ENCODE measurements at places on chromosomes 1 and 21.

- no peak for DNase-seq
Measured at GRCh38 chr1:40844887-40845878, 17.0 kb downstream of the CITED4 start.

DNA sequence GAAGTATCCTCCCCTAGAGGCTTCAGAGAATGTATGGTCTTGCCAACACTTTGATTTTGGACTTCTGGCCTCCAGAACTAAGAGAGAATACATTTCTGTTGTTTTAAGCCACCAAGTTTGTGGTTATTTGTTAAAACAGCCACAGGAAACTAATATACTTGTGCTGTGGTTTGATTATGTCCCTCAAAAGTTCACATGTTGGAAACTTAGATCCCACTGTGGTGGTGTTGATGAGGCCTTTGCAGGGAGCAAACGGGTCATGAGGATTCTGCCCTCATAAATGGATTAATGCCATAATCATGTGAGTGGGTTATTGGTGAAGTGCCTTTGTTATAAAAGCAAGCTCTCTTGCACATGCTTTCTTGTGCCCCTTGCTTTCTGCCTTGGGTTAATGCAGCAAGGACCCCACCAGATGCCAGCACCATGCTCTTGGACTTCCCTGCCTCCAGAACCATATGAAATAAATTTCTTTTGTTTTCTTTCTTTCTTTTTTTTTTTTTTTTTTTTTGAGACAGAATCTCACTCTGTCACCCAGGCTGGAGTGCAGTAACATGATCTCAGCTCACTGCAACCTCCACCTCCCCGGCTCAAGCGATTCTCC, 157.3 kb downstream of the CLIC6 start:
- no peak for DNase-seq

- no peak for DNase-seq
Measured at GRCh38 chr1:52867087-52867863, 24.7 kb downstream of the ZYG11A start.

DNA sequence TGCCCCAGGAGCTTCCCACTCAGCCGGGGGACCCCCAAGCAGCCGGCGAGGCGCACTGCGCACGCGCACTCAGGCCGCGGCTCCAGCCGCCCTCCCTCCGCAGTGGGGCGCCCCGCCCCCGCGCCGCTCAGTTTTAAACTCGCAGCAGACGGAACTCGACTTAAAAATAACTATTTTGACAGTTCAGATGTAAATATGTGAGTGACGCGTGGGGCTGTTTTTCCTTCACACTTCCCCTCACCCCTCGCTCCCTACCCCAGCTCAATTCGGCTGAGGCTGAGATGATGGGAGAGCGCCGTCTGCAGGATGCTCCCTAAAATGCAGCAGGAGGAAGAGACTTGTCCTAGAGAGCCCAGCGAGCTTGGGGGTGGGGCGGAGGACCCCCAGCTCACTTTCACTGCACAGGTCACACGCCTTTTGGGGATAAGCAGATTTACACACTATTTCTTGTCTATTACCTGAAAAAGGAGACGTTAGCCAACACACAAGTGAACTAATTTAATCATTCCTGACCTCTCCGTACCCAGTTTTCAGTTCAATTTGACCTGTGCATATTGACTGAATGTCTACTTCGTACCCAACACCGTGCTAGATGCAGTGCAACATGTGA, 8.9 kb upstream of the LEMD1 start:
- peak; percentile 52 for DNase-seq

- DNase-seq: peak; percentile 85
Measured at GRCh38 chr1:229227298-229227919, 43.5 kb upstream of the RAB4A start.

- no peak for DNase-seq
Measured at GRCh38 chr1:76302711-76303339, 228.3 kb downstream of the ST6GALNAC3 start.

DNA sequence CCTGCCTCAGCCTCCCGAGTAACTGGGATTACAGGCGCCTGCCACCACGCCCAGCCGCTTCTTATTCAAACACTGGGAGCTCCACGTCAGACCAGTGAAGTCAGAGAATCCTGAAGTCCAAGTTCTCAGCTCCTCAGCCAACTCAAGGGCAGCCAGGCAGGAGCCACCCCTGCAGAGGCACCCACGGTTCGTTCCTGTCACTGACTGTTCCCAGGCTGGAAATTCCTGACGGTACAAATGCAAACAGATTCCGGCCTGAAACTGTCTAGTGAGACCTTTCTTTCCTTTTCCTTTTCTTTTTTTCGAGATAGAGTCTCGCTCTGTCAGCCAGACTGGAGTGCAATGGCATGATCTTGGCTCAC, 11.7 kb downstream of the SLC35E2B start:
- DNase-seq: no peak

- DNase-seq: no peak
Measured at GRCh38 chr21:18666725-18667124, 263.1 kb upstream of the TMPRSS15 start.

- no peak for DNase-seq
Measured at GRCh38 chr1:232613752-232614381, 16.1 kb downstream of the SIPA1L2 start.

DNA sequence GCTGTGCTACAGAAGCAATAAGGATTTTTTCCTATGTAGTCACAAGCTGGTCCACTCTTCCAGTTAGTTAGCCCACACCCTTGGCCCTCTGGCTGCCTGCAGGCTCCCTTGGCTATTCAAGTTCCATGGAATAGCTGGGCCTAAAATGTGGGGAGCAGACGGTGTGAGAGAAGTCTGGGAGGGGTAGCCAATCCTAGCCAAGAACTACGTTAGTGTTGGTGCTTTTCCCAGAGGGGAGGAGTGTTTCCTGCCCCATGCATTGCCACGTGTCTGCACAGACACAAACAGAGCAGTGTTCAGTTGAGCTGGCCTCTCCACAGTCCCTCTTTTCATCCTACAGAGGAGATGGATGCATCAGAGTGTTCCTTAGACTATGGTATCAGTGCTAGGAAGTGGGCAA, 59.0 kb upstream of the IPO9 start:
- no peak for DNase-seq

GRCh38 chr21:41753006-41753898, 13.6 kb downstream of the RIPK4 start:
- no peak for DNase-seq

DNA sequence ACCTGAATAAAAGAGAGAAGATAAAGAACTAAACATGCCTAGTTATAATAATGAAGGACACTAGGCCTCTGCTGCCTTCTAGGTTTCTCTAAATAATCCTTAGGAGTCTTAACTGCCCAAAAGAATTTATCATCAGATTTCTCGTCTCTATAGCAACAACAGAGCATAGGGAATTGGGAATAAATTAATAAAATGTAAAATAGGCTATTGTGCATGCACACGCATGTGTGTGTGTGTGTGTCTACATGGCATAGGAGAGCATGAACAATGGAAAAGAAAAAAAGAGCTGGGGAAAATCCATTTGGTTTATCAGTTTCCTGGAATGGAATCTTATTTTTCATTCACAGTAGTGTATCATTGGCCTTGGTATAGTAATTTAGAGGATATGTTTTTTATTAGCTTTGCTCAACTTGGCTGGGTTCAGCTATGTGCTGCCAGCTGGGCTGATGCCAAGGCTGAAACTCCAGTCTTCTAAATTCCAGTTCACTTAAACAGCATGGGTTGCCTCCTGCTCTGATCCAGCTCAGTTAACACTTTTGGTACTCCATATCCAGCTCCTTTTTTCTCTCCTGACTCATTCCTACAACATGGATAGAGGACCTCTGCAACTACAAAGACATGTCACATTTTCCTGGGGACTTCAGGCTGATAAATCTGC, 80.6 kb upstream of the SLFNL1 start:
- no peak for DNase-seq

GRCh38 chr1:56430141-56430839, 149.1 kb downstream of the PLPP3 start:
- DNase-seq: no peak

DNA sequence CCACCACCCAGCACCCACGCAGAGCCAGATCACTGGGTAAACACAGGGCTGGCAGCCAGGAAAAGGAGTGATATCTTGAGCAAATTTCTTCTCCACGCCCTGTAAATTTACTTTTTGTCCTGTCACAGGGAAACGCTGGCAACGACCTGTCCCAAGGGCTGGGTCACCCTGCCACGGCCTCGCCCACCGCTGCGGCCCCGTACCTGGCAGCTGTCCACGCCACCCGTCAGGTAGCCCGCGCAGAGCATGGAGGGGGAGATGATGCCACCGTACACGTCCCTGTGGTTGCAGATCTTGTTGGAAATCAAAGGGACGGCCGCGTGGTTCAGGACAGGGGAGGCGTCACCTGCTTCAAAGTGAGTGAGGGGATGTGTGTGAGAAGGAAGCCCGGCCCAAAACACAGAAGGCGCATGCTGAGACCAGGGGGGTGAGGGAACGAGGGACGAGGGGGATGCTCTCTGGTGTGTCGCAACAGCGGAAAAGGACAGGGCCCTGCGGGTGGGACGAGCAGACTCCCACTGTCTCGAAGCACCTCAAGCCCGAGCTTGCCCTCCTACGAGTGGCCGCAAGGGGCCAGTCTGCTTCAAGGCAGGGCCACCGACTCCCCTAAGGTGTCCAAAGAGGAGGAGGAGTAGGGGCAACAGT, 10.1 kb upstream of the TFF1 start:
- DNase-seq: no peak

DNA sequence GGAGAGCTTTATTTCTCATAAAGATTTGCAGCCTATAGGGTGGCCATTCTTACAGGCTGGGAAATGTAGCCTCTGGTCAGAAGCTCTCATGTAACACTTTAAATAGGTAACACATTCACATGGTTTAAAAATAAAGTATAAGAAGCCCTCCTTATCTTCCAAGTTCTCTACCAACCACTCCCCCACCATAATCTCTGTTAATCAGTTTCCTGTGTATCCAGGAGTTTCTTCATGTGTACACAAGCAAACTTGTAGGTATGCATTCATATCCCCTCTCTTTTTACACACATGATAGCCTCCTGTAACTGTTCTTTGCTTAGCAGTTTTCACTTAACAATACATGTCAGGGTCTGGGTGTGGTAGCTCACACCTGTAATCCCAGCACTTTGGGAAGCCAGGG, 4.9 kb upstream of the STMN1 start:
- DNase-seq: no peak

DNA sequence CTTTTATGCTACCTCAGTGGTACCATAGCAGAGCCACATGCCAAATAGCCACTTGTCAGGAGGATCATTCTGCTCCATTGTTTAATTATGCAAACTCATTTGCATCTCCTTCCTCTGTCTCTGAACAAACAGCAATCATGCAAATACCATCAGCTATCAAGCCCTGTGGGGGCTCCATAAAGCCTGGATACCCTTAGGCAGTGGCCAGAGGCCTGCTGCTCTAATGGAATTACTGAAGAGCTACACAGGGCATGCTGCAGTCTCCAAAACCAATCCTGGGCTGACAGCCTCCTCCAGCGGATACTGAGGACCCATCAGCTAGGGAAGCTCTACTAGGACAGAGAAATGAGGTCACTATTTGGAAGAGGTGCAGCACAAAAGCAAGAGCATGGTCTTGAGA, 376.3 kb downstream of the KCNH1 start:
- DNase-seq: no peak

DNA sequence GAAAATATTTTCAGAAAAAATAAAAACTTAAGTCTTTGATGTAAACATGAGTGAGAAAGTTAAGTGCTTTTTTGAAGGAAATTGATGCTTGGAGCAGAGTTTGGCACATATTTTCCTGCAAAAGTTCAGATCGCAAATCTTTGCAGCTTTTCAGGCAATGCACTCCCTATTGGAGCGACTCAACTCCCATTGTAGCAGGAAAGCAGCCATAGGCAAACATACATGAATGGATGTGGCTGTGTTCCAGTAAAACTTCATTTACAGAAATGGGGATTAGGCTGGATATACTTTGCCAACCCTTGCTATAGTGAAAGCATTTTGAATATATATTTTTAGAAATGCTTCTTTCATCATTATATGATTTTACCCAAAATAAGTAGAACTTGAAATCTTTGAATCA, 8.1 kb downstream of the AGL start:
- DNase-seq: no peak

All from CD4-positive, alpha-beta T cell (primary cell).